ENCODE measurements at places on chromosomes 11 and 22.

DNA sequence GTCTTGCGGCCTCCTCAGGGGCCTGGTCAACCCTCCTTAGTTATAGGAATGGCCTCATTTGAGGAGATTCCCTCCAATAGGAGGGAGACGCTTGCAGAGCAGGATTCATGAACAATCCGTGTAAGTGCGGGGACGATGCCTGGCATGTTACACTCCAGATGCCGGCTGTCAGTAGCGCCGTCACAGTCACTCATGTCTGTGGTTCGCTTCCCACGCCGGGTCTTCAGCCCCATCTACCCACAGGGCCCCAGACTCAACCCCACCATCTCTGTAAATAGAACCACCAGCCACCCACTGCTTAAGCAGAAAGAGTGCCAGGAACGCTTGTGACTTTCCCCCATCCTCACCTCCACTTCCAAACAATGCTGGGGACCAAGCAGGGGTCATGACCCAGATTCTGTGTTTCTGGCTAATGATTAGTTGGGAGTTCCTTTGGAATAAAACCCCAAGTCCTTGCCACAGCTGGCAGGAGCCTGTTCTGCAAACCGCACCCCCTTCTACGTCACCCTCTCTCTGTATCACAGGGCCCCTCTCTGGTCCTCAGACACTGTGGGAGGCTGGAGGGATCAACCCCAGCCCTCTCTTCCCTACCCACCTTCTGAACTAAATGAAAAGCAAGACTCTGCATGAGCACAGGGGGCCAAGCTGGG lies 38.8 kb upstream of the TOLLIP start:
- no peak for DNase-seq

- no peak for DNase-seq
These were observed 63.1 kb downstream of the MTNR1B start for GRCh38 chr11:93032580-93032979.

GRCh38 chr11:16935518-16936302 lies 78.5 kb downstream of the PLEKHA7 start:
- peak; percentile 41 for DNase-seq

DNA sequence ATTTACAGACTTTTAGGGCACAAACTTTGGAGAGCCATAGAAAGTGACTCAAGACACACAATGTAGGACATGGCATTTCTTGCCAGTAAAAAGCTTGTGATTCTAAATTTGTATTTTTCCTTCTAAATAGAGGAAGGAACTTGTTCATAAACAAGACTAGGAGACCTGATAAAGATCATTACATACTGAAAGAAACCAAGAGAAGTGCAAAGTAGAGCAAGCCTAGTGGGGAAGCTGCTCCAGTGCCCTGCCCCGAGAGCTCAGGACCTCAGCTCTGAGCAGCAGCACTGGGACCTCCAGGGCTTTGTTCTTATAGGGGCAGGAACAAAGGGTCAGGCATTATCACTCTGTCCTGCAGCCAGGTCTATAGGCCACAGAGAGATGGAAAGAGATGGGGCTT lies 7.2 kb downstream of the IRAG1 start:
- DNase-seq: no peak

GRCh38 chr11:60765355-60765754 lies 8.7 kb downstream of the MS4A15 start:
- no peak for DNase-seq

GRCh38 chr11:60504219-60504905 lies 10.8 kb upstream of the MS4A13 start:
- DNase-seq: no peak

DNA sequence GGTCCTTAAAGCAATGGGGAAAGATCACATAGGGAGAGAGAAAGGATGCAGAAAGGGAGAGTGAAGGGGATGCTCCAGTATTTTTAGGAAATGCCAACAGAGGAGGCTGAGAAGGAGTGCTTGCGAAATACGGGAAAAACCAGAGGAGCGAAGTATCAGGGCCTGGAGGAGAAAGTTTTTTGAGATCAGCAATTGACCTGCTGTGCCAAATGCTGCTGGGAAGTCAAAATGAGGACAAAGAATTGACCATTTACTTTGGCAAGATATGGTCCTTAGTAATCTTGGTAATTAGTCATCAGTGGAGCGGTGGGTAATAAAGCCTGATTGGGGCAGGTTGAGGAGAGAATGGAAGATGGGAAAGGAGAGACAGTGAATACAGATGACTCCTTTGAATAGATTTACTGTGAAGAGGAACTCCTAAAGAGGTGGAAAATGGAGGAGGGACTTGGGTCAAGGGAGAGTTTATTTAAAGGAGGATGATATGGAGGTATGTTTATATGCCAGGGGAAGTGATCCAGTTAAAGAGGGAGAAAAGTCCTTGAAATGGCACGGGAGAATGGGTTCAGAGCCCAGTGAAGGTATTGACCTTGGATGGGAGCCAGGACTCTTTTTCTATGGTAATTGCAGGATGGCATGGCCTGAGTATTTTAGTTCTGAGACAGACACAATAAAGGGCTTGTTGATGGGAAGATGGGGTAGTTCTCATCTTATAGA lies 111.5 kb downstream of the PKNOX2 start:
- no peak for DNase-seq

GRCh38 chr11:12806113-12806512 lies 131.9 kb downstream of the TEAD1 start:
- DNase-seq: no peak

Data from RWPE1 (cell line).